ENCODE measurements at places on chromosomes 7 and 10.

DNA sequence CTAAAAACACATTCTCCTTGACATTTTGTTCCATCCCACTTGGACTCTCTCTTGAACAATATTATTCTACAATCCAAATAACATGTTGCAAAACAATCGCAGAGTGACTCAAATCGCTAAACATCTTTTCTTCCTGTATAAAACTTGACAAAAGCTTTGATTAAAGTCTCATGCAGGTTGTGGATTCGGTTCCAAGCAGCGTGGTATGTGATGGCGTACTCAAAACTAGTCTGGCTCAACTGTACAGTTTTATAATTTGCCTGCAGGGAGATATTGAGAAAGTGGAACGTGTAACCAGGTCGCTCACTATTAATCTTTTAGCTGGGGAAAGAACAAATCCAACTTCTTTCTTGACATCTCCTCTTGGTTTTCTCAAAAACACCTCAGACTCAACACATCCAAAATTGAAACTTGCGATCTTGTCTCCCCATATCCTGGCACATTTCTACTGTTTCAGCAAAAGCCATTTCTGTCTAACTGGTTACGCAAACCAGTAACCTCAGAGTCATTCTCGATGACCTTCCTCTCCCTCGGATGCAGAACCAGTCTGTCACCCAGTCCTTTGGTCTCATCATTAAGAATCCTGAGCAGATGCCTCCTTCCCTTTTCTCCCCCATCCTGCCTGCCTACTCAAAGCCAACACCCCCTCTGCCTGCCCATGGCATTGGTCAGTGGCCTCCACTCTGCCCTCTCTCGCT, 100.1 kb downstream of the CACNB2 start:
- DNase-seq = no peak

GRCh38 chr10:50512743-50513416, 110.9 kb downstream of the SGMS1 start:
- DNase-seq = no peak

- DNase-seq = no peak
Measured at GRCh38 chr7:92648067-92648466, 57.9 kb upstream of the FAM133B start.

- DNase-seq = no peak
Measured at GRCh38 chr10:120715171-120715570, 136.0 kb upstream of the WDR11 start.

DNA sequence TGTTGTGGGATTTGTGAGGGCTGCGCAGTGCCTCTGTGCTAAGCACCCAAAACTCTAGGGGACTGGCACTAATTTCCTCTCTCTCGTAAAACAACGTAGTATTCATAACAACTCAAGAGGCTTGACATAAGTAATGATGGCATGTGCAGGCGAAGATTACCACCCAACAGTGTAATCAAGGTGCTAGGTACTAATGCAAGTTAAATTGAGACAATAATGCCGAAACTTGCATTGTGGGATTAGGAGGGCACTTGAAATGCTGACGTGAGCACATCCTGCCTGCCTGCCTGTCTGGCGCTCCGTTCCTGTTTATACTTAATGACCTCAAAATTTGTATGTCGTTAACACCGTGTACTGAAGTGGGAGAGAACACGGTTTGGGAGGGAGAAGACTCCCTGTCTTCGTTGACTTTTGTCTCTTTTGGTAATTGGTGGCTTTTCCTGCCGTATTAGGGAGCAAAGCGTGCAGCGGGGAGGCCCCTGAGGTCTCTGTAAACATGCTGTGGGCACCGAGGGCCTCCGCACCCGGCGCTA, 139.0 kb downstream of the MGMT start:
- no peak for DNase-seq

DNA sequence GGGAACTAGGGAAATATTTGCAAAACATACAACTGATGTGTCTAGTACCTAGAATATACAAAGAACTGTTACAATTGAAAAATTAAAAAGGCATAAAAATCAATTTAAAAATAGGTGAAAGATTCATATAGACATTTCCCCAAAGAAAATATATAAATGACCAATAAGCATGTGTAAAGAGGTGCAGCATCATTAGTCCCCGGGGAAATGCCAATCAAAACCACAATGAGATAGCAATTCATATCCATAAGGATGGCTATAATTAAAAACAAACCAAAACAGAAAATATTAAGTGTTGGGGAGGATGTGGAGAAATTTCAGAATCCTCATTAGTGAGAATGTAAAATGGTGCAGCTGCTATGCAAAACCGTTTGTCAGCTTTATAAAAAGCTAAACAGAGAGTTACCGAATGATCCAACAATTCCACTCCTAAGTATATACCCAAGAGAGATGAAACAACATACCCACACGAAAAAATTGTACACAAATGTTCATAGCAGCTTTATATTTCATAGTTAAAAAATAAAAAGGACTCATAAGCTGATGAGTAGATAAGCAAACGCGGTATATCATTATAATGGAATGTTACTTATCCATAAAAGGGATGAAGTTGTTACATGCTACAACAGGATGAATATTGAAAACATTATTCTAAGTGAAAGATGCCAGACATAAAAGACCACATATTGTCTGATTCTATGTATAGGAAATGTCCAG, 210.1 kb upstream of the INHBA start:
- no peak for DNase-seq

DNA sequence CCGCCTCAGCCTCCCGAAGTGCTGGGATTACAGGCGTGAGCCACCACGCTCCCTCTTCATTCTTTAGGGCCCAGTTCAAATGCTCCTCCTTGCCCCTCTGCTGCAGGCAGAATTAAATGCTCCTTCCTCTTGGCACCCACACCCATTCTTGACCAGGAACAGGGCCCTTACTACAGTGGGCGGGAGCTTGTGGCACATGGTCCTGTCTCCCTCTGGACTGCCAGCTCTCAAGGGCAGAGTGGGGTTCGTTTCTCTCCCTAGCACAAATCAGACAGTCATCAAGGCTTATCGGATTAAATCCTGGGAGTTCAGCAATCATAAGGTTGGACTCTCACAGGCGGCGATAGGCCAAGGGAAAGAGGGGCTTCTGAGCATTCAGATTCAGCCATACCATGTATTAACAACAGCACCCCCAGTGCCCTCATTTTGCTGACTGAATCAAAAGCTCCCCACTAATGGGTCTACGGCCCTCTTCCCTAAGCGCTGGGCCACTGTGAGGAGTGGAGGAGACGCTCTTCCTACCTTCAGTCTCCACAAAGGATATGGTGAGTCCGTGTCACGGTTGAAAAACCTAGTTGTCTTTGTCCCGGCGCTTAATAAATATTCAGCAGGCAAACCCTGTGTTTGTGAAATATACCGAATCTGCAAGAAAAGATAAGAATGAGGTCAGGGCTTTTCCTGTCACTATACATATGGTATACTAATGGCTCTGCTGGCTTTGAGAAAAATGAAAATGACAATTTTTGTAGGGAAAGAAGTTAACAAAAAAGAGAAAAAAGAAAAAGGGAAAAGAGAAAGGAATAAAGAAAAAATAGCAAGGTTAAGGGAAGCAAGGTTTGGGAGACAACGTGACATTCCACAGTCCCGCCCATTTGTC, 107.4 kb downstream of the CLEC2L start:
- no peak for DNase-seq

- DNase-seq = no peak
Measured at GRCh38 chr7:151941009-151941408, 15.2 kb upstream of the GALNTL5 start.

- DNase-seq = no peak
Measured at GRCh38 chr10:119503821-119504220, 38.7 kb downstream of the RGS10 start.

DNA sequence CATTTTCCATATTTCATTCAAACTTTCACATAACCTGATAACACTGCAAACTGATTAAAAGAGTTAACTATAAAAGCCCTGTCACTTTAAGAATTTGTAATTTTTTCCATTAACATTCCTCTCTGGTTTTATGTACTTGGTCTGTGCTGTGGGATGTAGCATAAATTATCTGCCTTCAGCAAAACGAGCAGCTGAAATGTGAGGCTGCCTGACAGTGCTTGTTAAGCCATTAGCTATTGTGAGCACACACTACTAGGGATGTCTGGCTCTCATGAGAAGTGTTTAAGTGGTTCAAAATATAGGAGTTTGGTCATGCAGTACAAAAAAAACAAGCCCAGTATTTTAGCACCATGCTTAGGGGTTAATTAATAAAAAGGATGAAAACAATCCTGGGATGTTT, 63.0 kb downstream of the HOXA1 start:
- no peak for DNase-seq

DNA sequence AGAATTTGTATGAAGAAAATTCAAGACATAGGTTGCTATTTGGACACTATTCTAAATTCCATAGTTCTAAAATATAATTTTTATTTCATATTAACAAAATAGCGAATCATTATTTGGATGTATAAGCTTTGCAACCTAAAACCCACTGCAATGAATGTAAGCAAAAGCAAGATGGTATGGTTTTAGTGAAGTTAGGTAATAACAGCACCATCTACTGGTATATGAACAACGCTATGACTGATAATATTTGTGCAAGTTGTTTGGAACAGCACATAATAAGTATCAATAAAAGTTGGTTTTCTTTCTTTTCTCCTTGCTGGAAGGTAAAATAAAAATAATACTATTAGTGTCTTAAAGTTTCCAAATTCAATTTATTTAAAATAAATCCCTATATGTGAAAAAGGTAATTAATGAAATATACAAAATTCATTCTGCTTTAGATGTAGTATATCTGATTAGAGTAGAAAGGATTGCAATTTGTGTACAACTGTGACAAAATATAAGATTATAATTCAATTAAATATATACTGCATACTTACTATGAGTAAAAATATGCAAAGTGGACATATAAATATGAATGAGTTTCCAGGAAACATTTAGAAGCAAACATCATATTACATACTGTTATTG, 79.0 kb upstream of the LSM8 start:
- no peak for DNase-seq

DNA sequence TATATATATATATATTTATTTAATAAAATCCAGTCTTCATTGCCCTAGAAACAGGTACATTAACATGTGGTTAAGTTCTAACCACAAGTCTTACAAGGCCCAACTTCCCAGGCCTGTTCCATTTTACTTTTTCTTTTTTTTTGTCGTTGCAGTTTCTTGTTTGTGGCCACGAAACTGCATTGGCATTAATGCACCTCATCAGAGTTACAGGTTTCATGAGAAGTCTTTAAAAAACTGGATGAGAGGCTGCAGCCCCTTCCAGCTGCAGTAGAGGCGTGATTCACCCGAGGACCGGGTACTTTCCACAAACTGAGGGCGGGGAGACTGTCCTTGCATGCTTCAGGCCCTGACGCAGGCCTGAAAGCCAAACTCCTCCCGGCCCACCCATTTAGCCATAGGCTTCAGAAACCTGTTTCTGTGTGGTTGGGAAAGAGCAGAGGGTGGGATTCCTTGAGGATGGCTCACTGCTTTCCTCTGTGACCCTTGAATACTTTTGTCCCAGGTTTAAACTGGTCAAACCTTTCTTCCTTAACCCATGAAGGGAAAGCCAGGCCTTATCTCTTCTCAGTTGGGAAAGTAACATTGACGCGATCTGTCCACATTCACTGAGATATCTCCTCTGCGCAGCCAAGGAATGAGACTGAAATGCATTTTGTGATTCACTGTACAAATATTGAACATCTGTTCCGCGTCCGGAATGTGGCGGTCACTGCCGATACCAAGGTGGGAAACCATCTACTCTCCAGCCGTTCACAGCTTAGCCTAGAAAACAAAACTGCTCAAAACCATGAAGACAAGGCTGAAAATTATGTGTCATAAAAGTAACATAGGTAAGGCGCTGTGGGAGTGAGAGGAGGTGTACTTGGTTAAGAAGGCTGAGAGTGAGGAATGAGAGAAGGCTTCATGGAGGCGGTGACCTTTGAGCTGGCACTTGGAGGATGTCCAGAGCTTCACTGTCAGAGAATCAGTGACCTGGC, 311.7 kb downstream of the GATA3 start:
- DNase-seq = peak; percentile 27

DNA sequence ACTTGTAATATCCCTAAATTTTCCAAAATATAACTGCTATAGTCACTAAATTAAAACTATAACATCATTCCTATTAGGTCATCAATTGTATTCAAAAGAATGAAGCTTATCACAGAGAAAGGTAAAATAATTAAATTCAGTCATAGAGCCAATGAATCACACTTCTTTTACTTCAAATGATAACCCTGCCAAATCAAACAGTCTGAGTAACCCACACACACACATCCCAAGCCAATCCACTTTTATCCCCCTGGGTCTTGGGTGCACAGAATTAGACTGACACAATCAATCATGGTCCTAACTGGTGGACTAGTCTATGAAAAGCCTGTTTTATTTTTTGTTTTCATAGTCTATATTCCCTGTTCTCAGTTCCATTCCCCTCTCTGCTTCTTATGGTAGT, 25.6 kb downstream of the CTNNA3 start:
- DNase-seq = no peak

- peak; percentile 51 for DNase-seq
Measured at GRCh38 chr7:128405471-128406313, 4.1 kb downstream of the IMPDH1 start.

- no peak for DNase-seq
Measured at GRCh38 chr7:151902311-151902710, 25.4 kb upstream of the PRKAG2 start.

GRCh38 chr10:48536156-48536500, 68.7 kb downstream of the ARHGAP22 start:
- DNase-seq = no peak

DNA sequence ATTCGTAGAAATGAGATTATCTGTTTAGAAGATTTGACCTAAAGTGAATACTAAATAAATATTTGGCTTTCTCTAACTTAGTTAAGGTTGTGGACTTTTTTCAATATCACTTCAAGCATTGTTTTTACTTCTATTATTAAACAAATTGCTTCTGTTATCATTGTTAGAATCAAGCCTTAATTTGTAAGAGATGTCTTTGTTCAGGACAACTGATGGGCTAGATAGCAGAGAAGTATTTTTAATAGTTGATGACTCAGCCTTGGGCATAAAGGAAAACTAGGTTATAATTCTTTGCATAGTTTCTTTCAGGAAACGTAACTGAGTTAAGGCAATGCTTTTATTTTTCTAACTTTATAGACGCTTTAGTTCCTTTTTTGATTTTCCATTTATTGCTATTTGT, 128.8 kb upstream of the SMIM30 start:
- DNase-seq = no peak

- DNase-seq = no peak
Measured at GRCh38 chr10:113858541-113858940, 4.1 kb downstream of the NHLRC2 start.
